ENCODE measurements at places on chromosomes 6 and 20.

DNA sequence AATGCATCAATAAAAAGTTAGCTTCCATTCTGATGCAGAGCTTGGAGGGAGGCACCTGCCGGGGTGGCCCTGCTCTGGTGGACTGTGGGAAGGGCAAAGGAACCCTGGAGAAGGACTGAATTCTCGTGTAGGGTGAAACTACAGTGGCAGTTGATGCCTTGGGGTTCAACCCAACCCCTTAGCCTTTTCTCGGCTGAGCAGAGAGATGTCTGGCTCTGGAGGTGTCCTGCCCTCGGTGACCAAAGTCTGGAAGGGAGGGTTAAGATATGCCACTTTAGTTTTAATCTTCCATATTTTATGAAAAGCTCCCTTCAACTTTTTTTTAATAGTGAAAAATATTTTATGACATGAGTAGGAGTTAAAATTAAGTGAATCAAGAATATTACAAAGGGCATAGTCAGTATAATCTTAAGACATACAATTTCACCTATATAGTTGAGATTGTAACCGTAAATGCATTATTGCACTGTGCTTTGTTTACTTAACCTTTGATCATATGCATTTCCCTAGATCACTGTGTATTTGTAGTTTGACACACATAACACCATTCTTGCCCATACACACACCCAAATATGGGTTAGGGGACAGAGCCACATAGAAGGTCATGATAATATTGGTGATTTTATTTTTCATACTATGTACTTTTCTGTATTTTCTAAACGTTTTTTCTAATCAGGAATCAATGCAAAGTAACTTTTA, 179.6 kb downstream of the MCHR2 start:
- no peak for DNase-seq

- DNase-seq: no peak
Observed at GRCh38 chr20:34515484-34516246, 557 bp upstream of the DYNLRB1 start.

- peak; percentile 24 for DNase-seq
Observed at GRCh38 chr20:50380697-50381040, 129.5 kb upstream of the PTPN1 start.

- no peak for DNase-seq
Observed at GRCh38 chr20:50409495-50409894, 100.7 kb upstream of the PTPN1 start.

GRCh38 chr20:697826-698225, 22.2 kb upstream of the SCRT2 start:
- DNase-seq: no peak

DNA sequence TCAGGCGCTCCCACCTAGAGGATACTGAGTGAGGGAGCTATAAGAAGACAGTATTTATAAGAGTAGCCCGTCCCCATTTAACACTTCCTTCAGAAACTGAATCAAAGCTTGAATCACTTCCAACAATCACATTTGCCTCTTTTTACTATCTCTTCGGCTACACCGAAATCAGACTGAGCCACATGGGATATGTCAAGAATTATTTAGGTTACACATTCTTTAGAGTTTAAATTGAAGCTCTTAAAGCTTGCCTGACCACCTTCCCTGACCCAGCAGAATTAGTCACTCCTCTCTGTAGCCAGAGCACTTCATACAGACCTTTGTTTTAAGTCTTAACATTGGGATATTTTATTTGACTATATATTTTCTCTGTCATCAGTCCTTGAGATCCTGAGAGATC, 163.7 kb downstream of the MAFB start:
- no peak for DNase-seq

Data from fibroblast of the conjunctiva (primary cell).